RCC 7860 (cell line): ENCODE measurements at places on chromosomes 1 and 21.

DNA sequence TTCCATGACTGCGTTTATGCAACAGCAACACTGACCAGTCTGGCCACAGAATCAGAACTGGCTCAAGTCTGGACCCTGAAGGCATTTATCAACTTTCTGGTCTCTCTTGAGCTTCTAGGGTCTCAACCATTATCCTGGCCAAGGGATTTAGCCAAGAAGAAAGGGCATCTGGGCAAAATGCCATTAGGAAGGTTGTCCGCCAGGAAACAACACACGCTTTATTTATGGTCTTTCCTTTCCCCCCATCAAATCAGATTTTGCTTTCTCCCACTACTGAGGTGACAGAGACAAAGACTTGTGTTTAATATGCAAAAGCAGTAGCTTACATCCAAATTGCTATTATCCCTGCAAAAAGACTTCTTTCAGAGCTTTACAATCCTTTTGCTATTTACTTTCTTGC, 81.6 kb upstream of the PPP2R5A start:
- DNase-seq: no peak

DNA sequence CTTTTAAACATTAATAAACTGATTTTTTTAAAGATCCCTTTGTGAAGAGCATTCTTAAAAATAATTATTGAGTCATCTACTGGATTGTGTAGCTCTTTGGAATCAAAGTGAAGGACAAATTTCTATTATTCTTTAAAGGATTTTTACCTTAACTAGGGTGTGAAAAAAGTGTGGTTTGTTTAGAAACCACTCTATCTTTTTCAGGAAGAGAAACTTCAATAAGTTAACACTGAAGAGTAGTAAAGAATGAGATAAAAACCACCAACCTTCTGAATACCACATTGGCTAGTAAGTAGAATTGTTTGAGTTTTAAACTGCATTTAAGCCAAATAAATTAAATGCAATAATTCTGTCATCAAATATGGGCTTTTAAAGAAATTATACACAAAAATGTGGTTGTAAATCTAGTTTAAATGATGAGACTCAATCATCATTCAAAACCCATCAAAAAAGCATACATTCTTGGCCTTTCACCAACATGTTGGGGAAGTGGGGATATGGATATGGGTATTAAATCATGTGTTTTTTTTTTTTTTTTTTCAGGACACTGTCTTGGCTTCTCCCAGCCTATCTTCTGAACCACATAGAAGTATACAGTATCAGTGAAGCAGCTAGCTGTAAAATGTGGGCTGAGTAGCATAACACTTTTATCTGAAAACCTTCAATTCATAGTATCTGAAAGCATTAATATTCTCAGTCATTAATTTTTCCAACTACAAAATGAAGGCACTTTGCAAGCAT, 4.8 kb downstream of the S1PR1 start:
- no peak for DNase-seq

DNA sequence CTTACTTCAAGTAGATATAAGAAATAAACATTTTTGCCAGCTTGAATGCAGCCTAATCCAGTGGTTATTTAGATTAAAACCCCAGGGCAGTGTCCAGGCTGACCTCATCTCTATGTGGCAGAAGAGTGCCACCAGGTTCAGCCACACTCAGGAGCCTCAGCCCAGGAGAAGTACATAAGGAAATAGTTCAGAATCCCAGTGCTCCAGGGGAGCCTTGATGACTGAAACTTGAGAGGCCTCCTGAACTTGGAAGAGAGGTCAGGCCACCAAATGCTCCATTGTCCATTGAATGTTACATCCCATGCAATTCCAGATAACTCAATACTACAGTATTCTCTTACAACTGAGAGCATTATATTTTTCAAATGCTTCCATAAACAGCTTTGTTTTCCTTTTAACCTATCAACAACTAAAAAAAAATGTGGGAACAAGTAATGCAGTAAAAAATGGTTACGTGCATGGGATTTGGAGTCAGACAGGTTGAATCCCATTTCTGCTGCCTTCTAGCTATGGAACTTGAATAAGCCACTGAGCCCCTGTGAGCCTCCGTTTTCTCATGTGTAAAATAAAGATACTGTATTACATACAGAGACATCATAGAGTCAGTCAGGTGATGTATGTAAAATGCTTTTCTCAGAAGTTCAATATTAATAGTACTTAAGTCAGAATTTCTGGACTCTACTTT, 248.0 kb downstream of the PLPP3 start:
- DNase-seq: peak; percentile 38

GRCh38 chr21:32878661-32879060, 107.1 kb upstream of the PAXBP1 start:
- DNase-seq: no peak

- no peak for DNase-seq
These were observed 64.0 kb upstream of the BCL10 start for GRCh38 chr1:85340427-85340826.

DNA sequence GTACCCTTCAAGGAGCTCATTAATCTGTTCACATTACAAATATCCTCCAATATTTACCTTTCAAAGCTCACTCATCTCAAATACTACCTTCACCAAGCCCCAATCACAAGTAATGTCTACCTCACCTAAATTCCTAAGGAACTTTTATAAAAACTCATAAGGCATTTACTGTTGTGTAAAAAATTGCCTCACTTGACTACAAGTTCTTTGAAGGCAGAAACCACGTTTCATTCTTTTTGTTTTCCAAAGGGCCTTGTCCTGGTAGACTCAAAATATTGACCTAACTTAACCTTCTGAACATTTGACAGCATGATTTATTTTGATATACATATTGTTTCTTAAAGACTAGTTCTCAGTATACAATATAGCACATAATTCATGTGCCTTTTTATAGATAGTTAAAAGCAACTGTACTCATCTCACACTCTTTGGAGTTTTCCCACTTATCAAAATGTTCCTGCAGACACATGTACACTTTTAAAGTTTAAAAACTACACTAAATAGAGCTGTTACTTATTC, 2.5 kb downstream of the USP33 start:
- no peak for DNase-seq

DNA sequence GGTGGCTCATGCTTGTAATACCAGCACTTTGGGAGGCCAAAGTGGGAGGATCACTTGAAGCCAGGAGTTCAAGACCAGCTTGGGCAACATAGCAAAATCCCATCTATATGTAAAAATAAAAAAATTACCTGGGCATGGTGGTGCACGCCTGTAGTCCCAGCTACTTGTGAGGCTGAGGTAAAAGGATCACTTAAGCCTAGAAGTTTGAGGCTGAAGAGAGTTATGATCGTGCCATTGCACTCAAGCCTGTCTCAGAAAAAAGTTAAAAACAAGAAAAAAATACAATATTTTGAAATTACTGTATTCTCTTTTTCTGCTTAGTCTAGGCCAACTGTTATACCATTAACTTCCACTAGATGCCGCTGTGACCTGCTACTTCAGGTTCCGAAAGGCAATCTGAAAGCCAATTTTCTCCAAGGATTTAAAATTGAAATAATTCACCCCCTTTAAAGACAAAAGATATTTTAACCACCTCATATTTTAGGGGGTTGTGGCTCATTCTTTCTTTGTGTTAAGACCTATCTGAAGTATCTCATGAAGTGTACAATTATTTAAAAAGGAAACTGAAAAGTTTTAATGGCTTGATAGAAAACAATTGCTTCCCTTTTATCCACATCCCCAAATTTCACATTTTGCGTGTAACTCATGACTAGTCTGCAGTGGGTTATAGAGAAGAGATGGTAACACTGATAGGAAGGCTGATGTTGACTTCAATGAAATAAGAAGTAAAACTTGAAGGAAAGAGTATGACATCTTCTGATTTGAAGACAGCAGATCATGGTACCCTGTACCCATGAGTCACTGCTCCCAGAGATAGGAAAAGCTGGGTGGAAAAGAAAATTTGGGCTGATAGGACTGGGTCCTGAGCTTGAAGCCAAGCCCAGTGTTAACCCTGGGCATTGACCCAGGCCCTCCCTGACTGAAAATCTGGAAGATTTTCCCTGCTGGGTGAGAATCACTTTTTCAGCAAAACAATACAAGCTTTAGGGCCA, 24.4 kb upstream of the CLDN14 start:
- DNase-seq: peak; percentile 34

- peak; percentile 8 for DNase-seq
These were observed 252.1 kb downstream of the MATN1 start for GRCh38 chr1:30471307-30471706.

- no peak for DNase-seq
These were observed 131.4 kb downstream of the HS2ST1 start for GRCh38 chr1:87045761-87046304.

DNA sequence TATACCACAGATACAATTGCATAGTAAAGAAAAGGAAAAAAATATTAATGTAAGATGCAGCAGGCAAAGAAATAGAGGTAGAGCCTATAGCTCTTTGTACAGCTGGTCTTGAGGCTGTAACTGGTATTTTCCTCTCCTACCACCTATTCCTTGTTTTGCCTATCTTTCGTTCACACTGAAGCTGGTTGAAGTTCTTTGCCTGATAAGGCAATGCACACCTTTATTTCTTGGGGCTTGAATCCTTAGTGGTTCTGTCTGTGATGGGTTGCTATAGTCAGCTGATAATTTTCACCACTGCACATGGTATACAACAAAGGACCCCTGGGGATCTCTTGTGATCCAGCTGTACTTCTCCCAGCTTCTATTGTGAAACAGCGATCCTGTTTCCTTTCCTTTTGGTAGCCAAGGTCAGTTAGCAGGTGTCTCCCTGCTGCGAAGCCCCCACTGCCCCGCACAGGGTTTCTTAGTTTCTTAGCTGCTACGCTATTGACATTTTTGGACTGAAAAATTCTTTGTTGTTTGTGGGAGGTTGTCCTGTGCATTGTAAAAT, 9.9 kb upstream of the TSNAX start:
- no peak for DNase-seq

- no peak for DNase-seq
These were observed 147.6 kb downstream of the ADSS2 start for GRCh38 chr1:244304156-244304555.

DNA sequence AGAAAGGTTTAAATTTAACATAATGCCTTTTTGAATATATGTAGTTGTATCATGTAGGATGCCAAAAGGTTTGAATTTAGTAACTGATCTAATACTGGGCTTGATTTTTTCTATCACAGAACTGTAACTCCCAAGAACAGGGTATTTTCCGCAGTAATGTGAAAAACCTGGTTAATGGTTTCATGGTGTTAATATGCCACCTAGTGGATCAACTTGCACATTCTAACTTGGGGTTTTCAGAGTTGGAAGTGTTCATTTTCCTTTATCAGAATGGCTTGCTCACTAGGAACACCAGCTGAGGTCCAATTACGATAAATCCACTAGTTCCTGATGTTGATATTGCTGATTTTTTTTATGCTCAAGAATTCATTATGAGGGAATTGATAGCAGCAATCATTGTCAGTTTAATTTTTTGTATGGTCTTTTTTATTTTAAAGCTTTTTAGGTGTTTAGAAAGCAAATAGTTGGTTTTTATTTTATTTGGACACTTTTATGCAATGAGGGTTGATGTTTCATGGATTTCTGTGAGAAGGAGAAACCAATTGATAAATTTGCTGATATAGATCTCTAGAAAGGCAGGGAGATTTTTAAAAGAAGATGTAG, 157.2 kb downstream of the PLA2G4A start:
- peak; percentile 41 for DNase-seq

GRCh38 chr1:229229721-229230139, 41.2 kb upstream of the RAB4A start:
- DNase-seq: no peak

DNA sequence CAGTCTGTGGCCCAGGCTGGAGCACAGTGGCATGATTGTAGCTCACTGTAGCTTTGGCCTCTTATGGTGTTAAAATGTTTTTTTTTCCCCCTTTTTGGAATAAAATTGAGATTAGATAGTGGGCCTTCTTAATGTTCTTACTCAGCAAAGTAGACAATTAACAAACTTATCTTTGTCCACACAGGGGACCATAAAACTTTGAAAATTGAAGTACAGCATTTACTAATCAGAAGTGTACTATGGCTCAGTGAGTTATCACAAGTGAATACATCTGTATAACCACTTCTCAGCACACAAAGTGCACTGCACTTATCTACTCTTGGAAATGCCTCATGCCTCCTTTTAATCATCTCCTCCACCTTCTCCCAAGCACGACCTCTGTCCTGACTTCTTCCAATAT, 218.9 kb downstream of the PRDM2 start:
- no peak for DNase-seq

GRCh38 chr1:159177272-159177907, 6.0 kb downstream of the CADM3 start:
- peak; percentile 38 for DNase-seq

DNA sequence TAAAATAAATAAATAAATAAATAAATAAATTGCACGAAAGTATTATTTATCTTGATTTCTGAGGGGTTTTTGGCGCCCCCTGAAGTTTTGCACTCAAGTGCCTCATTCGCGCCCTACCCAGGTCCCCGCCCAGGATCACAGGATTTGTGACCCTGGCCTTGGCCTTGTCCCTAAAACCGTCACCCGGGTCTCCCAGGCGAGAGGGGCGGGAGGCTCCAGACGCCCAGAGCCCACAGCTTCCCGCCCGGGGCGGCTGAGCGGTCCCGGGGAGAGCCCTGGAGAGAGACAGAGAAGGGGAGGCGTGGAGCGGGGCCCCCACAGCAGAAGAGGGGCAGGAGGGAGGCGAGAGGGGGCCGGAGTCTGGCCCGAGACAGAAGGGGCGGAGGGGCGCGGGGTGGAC, 91.8 kb upstream of the CASZ1 start:
- no peak for DNase-seq

GRCh38 chr21:42666023-42666747, 12.8 kb downstream of the PDE9A start:
- DNase-seq: no peak

GRCh38 chr1:8421721-8422120, 103.8 kb downstream of the SLC45A1 start:
- no peak for DNase-seq

GRCh38 chr1:28421744-28422143, 52.2 kb downstream of the PHACTR4 start:
- DNase-seq: no peak

DNA sequence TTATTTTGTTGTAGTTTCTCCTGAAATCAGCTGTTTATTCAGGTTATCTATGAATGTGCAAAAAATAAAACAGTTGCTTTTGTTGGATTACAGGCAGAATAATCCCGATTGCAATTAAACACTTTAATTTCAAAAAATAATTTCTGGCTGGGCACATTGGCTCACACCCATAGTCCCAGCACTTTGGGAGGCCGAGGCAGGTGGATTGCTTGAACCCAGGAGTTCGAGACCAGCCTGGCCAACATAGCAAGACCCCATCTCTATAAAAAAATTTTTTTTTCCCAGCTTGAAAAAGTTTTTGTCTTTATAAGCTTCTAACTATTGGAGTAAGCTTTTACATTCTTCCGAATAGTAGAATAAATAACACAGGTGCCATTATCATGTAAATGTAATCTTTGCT, 15.3 kb downstream of the RCAN3 start:
- DNase-seq: no peak
